ELF-1 (cell line): ENCODE measurements at places on chromosomes 6 and 20.

- no peak for DNase-seq
Observed at GRCh38 chr6:21214738-21215448, 378.7 kb upstream of the SOX4 start.

DNA sequence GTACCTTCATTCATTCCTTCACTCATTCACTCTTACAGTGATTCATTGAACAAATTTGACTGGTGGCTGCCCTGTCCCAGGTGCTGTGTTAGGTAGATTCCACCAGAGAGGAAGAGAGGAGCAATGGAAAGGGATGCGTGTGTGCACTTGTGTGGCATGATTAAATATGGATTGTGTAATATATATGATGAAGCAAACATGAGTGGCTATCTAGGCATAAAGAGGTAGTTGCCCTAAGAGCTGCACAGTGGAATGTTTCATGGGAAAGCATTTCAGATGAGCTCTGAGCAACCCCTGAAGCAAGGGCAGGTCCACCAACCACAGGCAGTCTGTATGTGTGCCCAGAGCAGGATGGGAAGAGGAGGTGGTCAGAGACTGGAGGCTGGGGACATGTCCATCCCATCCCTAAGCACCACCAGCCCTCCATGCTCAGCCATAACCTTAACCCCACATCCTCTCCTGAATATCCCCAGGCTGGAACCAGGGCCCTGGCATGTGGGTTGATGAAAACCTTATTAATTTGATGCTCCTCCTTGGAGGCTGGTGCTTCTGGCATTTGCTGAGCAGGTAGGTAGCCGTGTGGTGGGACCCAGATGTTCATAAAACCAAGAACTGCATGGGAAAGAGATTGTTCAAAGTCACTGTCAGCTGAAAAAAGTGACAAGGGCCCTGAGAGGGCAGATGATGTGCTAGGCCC lies 226.2 kb downstream of the SYNDIG1 start:
- DNase-seq = no peak

DNA sequence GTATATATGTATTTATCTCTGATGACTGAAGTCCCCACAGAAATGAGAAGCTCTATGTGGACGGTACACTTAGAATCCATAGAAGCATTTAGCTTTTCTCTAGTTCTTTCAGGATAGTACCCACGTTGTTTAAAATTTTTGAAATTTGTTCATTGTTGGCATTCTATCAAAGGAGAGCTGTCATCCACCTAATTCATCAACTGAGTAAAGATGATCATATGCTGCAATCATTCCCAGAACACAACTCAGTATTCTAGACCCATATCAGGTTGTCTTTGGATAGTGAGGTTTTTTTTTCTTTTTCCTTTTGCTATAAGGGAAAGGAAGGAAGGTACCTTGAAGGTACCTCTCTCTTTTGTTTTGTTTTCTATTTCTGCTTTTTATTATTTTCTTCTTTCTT lies 9.3 kb downstream of the SERAC1 start:
- DNase-seq = no peak

GRCh38 chr20:47054945-47055344 lies 160.3 kb downstream of the EYA2 start:
- DNase-seq = no peak

DNA sequence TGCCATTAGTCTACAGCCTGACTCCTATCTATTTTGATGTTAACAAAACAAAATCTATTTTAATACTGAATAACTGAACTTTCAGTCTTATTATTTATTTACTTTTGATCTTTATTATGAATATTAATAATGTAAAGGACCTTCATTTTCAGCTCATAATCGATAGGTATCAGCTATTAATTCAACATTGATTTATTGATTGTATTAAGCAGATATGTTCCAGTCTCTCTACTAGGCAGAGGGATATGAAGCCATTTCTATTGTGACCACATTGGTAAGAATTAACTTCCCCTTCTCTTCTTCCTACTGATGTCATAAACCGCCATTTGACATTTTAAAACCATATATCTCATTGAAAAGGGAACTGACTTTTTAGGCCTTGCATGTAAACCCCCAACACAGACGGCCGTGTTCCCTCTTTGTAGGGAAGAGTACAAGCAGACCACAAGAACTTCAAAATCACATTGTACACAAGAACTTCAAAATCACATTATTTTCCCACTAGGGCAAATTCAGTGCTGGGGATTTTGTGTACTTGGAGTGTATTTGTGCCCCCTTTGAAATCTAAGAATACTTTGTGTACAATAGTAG lies 69.5 kb upstream of the FABP7 start:
- DNase-seq = no peak

- no peak for DNase-seq
Observed at GRCh38 chr6:64233746-64234145, 598.1 kb downstream of the PHF3 start.

GRCh38 chr20:25418776-25419175 lies 11.3 kb downstream of the GINS1 start:
- no peak for DNase-seq

- no peak for DNase-seq
Observed at GRCh38 chr6:159360306-159360705, 191.1 kb downstream of the FNDC1 start.

DNA sequence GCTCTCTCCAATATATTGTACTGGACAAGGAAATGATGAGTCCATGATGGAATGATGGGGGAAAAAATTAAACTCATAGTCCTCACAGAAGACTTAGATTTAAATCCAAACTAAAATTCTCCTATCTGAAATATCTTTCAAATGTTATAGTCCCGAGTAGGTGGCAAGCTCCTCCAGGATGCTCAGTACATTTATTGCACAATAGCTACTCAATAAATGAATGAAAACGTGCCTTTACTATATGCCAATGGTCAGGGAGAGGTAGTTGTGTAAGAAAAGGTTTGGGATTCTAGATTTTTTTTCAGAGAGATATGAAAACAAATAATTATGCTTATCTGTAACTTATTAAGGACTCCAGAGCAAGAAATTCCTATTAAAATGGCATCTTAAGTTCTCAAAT lies 32.8 kb downstream of the HS3ST5 start:
- DNase-seq = no peak

DNA sequence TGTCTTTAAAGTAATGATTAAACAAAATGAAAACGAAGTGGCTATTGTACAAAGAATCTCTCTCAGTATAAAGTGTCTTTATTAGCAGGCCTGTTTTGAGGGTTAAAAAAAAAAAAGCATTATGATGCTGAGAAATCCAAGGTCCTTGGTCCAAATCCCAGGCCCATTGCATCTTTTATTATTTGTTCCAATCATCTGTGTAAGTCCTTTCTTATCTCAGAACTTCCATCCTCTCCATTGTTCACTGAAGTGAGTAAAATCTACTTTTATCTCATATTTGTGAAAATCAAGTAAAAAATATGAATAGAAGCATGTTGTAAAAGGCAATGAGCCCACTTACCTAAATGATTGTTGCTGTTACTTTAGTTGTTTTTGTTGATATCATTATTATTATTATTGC lies 499.1 kb upstream of the JAG1 start:
- DNase-seq = no peak

GRCh38 chr20:63956664-63957003 lies 418 bp upstream of the UCKL1 start:
- no peak for DNase-seq

DNA sequence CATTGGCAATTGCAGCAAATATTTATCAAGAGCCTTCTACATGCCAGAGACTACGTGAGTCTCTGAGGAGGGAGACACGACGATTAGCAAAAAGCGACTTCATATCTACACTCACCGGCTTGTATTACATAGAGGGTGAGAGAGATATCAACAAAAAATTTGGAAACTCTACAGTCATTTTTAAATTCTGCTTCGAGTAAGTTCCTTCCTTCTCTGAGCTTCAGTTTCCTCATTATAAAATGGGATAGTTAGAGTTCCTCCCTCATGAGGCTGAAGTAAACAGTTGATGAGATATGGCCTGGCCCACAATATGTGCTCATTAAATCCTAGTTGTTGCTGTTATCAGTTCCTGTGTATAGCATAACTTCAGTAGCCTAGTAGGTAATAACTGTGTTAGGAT lies 64.1 kb upstream of the SIRPA start:
- no peak for DNase-seq
